ENCODE measurements at places on chromosomes 4 and X. TPM values are rescaled to one million over a fixed set of nuclear protein-coding genes. Genes with fewer than 3 reads are reported as not detected.

DNA sequence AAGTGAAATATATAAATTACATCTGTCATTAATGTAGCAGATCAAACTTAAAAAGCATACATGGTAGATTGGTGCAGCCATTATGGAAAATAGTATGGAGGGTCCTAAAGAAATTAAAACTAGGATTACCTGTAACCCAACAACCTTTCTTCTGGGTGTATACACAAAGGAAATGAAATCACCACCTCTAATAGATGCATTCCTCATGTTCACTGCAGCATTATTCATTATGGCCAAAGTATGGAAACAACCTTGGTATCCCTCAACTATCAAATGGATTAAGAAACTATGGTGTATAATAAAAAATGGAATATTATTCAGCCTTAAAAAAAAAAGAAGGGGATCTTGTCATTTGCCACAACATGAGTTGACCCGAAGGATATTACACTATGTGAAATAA lies 13.7 kb downstream of the WDFY3 start:
- no peak for DNase-seq
- no peaks in the 10 kb centered on the region for H3K27me3 ChIP-seq
- H3K36me3 ChIP-seq, result no peaks in the 10 kb centered on the region
- H3K4me3 ChIP-seq, result no peak overlapping the region
- no peak overlapping the region for H3K27ac ChIP-seq
- peaks cover 30% of the 10 kb centered on the region for H3K4me1 ChIP-seq

GRCh38 chr4:155017426-155017825 lies 191.0 kb upstream of the NPY2R start:
- H3K4me1 ChIP-seq, result no peaks in the 10 kb centered on the region
- no peak overlapping the region for H3K4me3 ChIP-seq
- no peak overlapping the region for H3K27ac ChIP-seq
- no peaks in the 10 kb centered on the region for H3K36me3 ChIP-seq
- no peak for DNase-seq

- H3K4me3 ChIP-seq, result no peak overlapping the region
- no peak overlapping the region for H3K27ac ChIP-seq
- peaks cover 26% of the 10 kb centered on the region for H3K36me3 ChIP-seq
- no peak for DNase-seq
Measured at GRCh38 chr4:40152637-40153036, 44.2 kb upstream of the RHOH start.

DNA sequence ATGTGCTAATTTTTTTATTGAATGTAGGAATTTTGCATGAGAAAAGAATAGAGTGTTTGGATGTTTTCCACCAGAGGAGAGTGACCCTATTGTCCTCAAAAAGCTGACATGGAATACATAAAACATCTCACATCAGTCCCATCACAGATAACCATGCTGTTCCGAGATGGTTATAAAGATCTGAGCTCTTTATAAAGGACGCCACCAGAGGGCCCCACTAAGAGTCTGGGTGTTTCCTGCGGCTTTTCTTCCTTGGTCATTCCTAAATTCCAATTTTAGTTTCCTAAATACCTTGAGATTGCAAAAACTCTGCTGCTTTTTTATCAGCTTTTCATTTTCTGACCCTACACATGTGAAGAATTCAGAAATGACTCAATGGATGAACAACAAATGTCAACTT lies 504.5 kb upstream of the FRG1 start:
- no peak overlapping the region for H3K27ac ChIP-seq
- no peak overlapping the region for H3K4me3 ChIP-seq
- no peaks in the 10 kb centered on the region for H3K4me1 ChIP-seq
- no peaks in the 10 kb centered on the region for H3K36me3 ChIP-seq

DNA sequence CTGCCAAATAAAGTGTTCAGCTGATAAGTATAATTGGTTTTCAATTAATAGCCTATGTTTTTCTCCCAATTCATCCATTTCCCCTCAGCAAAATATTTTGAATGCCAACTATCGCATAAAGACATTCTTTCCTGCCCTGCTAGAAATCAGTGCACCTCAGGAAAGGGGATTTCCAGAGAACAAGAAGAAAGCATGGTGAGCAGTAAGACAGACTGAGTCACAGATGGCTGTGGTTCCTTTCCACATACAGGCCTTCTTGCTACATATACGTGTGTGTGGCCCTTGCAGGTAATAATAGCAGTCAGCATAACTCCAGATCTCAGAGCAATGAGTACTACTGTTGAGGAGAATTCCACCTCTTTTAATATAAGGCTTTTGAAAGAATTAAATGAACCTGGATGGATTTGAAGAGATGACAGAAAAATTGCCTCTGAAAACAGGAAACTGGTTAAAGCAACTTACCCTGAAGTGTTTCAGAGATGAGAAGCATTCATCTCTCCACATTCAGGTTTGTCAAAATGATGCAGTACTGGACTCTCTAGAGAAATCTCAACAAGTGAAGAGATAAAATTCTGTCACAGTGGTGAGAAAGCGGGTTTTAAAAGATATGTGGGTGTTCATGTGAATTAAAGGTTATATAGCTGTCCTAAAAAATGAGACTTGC lies 13.6 kb downstream of the GASK1B start:
- no peak overlapping the region for H3K4me3 ChIP-seq
- no peak for DNase-seq
- H3K27me3 ChIP-seq, result no peaks in the 10 kb centered on the region
- no peaks in the 10 kb centered on the region for H3K4me1 ChIP-seq
- H3K27ac ChIP-seq, result no peak overlapping the region

DNA sequence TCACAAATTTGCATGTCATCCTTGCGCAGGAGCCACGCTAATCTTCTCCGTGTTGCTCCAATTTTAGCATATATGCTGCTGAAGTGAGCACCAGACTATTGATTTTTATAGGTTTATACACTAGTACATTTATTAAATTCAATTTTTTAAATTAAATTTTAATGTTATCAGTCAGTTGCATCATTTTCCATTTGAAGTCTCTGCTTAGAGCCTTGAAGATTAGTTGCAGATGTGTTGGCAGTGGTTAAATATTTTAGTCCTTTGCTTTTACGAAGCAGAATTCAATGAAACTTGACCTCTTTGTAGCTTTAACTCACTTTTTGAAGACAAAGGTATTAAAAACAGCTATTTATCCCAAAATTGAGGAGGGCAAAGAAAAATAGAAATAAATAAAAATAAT lies 16.5 kb downstream of the TRAPPC11 start:
- H3K27ac ChIP-seq, result peak overlapping the region; percentile 17
- no peak overlapping the region for H3K4me3 ChIP-seq
- H3K27me3 ChIP-seq, result no peaks in the 10 kb centered on the region
- peaks cover 39% of the 10 kb centered on the region for H3K36me3 ChIP-seq

- H3K4me3 ChIP-seq, result no peak overlapping the region
- no peaks in the 10 kb centered on the region for H3K4me1 ChIP-seq
- DNase-seq, result no peak
- no peaks in the 10 kb centered on the region for H3K36me3 ChIP-seq
- H3K27me3 ChIP-seq, result peaks cover 18% of the 10 kb centered on the region
Measured at GRCh38 chrX:37690119-37690518, 4.5 kb downstream of the XK start.

- H3K27me3 ChIP-seq, result peaks cover 36% of the 10 kb centered on the region
- peak overlapping the region; percentile 45 for H3K4me3 ChIP-seq
- H3K4me1 ChIP-seq, result peaks cover 4% of the 10 kb centered on the region
- no peaks in the 10 kb centered on the region for H3K36me3 ChIP-seq
- no peak overlapping the region for H3K27ac ChIP-seq
- peak; percentile 66 for DNase-seq
Measured at GRCh38 chr4:88457307-88458103, 586 bp downstream of the HERC5 start.

- no peaks in the 10 kb centered on the region for H3K27me3 ChIP-seq
- H3K4me3 ChIP-seq, result no peak overlapping the region
- no peaks in the 10 kb centered on the region for H3K4me1 ChIP-seq
- H3K27ac ChIP-seq, result no peak overlapping the region
- DNase-seq, result peak; percentile 42
- H3K36me3 ChIP-seq, result no peaks in the 10 kb centered on the region
Measured at GRCh38 chrX:148905400-148905799, 405.0 kb downstream of the AFF2 start.

- H3K36me3 ChIP-seq, result no peaks in the 10 kb centered on the region
- H3K27ac ChIP-seq, result no peak overlapping the region
- no peaks in the 10 kb centered on the region for H3K4me1 ChIP-seq
- no peak overlapping the region for H3K4me3 ChIP-seq
Measured at GRCh38 chrX:103197721-103198306, 17.1 kb upstream of the BEX4 start.

- DNase-seq, result peak; percentile 44
- peak overlapping the region; percentile 80 for H3K4me3 ChIP-seq
- peaks cover 18% of the 10 kb centered on the region for H3K4me1 ChIP-seq
- H3K27me3 ChIP-seq, result no peaks in the 10 kb centered on the region
Measured at GRCh38 chrX:9785254-9785943, 830 bp upstream of the SHROOM2 start.

GRCh38 chr4:139794158-139794954 lies 128.7 kb downstream of the MGST2 start:
- DNase-seq, result no peak
- no peak overlapping the region for H3K4me3 ChIP-seq
- H3K27ac ChIP-seq, result no peak overlapping the region
- no peaks in the 10 kb centered on the region for H3K27me3 ChIP-seq
- H3K36me3 ChIP-seq, result no peaks in the 10 kb centered on the region

DNA sequence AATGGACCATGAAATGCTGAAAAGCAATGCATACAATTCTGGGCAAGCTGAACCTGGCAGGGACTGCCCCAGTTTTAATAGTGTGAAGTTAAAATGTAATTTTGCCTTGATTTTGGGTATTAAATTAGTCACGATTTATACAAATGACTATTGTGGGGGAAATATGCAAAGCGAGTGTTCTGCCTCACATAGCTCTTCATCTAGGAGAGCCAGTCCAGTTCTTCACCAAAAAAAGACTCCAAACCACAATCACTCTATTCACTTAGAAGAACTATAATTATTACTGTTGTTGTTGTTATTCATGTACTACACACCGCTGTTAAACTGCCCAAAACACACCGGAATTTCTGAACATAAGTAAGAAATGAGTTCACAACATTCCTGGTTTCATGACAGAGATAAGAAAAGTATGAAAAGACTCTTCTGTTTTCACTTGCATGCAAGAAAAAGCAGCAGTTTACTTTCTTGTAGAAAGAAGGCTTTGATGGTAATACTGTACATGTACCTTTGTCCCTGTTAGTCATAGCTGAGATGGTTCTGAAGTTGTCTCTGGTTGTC lies 101.9 kb downstream of the QRFPR start:
- no peak for DNase-seq
- no peak overlapping the region for H3K27ac ChIP-seq
- no peak overlapping the region for H3K4me3 ChIP-seq
- H3K27me3 ChIP-seq, result no peaks in the 10 kb centered on the region

DNA sequence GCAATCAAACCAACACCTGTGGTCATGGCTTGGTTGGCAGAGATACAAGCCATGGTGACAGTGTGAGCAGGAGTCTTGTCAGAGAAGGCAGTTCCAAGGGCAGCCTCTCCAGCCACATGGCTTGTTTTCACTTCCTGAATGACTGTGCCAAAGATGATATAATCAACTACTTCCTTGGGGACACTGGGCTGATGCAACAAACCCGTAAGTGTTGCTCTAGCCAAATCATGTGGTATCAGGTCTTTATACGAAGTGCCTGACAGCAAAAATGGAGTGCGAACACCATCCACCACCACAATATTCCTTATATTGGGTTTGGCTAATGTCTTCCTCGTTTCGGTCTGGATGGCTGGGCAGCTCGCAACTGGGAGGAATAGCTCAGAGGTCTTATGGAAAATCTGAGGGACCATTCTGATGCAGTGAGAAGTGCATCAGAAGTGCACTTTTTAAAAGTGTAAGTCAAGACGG lies 922.0 kb downstream of the NLGN4X start:
- no peaks in the 10 kb centered on the region for H3K36me3 ChIP-seq
- no peak for DNase-seq
- H3K4me1 ChIP-seq, result no peaks in the 10 kb centered on the region
- no peaks in the 10 kb centered on the region for H3K27me3 ChIP-seq
- no peak overlapping the region for H3K4me3 ChIP-seq
- no peak overlapping the region for H3K27ac ChIP-seq

DNA sequence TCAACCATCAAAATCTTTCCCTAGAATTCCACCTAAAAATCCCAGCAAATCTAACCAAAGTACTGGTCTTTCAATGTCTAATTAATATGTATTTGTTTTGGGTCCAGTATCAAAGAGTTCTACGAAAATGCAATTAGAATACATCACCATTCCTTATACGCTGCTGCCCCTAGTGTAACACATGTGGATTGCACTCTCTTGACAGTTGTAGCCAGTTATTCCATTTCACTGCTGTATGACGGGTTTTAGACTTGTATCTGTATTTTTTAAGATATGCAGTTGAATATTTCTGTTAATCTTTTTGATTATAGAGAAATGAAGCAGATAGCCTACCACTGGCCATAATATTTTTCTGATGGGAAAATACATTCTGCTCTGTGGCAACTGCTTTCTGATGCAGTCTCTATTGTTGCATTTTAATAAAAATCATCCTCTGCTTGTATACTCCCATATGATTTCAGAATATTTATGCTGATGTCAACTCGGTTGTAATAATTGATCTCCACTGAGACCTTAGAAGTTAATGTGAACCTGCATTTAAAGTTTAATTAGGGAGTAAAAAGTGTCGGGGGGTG lies 17.1 kb upstream of the PAGE2B start:
- peak; percentile 26 for DNase-seq
- peaks cover 5% of the 10 kb centered on the region for H3K27me3 ChIP-seq
- no peak overlapping the region for H3K4me3 ChIP-seq
- no peaks in the 10 kb centered on the region for H3K4me1 ChIP-seq

GRCh38 chrX:16855363-16856075 lies 14.6 kb downstream of the RBBP7 start:
- no peaks in the 10 kb centered on the region for H3K4me1 ChIP-seq
- no peak overlapping the region for H3K27ac ChIP-seq
- H3K27me3 ChIP-seq, result no peaks in the 10 kb centered on the region
- no peak overlapping the region for H3K4me3 ChIP-seq
- H3K36me3 ChIP-seq, result peaks cover 42% of the 10 kb centered on the region
- DNase-seq, result no peak

DNA sequence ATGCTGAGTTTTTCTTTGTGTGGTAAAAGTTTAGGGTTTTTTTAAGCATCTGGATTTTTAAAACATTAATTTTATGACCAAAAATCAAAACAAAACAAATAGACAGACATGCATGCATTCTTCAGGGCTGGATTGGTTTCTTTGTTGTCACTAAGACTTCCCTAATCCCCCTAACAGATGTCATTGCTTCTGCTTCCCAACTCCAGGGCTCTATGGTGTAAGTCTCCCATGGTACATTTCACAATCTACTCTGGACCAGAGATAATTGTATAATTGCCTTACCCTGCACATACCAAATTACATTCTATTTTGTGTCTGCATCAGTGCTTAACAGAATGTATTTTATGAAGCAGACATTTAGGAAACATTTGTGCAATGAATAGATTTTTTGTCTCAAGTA lies 529.1 kb upstream of the SMIM31 start:
- peak; percentile 53 for DNase-seq
- peaks cover 12% of the 10 kb centered on the region for H3K4me1 ChIP-seq
- no peak overlapping the region for H3K4me3 ChIP-seq
- H3K36me3 ChIP-seq, result no peaks in the 10 kb centered on the region

- H3K27me3 ChIP-seq, result peaks cover 19% of the 10 kb centered on the region
- no peak overlapping the region for H3K4me3 ChIP-seq
- peak; percentile 88 for DNase-seq
- no peaks in the 10 kb centered on the region for H3K4me1 ChIP-seq
- no peak overlapping the region for H3K27ac ChIP-seq
Measured at GRCh38 chr4:9762823-9763475, 18.5 kb upstream of the DRD5 start.

The NDST3 gene
- 0.59 TPM for total RNA-seq

The SUPT20HL1 gene
- total RNA-seq, result not detected

The SEPSECS gene
- total RNA-seq, result 24.5 TPM

The WNK3 gene
- total RNA-seq, result 36.1 TPM

The MAGEA10 gene
- total RNA-seq, result not detected

All from neural progenitor cell (in vitro differentiated cells).